ENCODE measurements at places on chromosomes 4 and X.
A peak's percentile ranks its signal among the peaks of the same experiment; 100 is the strongest.

GRCh38 chr4:105248613-105249012 is 101.9 kb downstream of the TET2 start:
- DNase-seq = no peak

DNA sequence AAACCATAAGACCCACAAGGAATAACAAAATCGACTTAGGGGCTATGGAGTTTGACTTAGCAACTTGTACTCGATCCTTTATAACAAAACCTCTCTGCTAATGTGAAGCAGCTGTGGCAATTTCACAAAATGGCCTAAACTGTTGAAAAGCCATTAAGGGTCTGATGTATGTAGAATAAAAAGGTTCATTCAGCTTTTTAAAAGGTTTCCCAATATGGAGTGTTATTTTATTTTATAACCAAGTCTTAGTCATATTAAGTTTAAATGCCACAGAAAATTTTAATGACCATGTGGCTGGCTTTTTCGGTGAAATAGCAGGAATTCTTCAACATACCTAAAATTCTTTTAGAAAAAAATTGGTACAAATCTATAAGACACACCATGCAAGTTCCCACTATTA is 291.8 kb upstream of the HAND2 start:
- DNase-seq = no peak

DNA sequence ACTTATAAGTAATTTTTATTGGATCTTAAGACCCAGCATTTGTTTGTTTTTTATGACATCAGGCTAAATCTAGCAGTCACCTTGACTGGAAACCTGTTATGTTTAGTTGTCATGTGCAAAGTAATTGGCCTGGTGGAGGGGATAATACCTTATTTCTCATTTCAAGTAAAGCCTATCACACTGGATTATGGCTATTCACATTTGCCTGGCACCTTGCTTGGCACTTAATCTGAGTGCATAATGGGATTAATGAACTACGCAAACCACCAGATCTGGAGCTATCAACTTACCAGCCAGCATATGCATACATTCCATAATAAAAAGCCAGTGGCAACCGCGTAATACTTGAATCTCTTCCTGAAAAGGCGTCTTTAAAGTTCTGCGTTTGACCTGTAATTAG is 23.2 kb downstream of the SLC7A11 start:
- no peak for DNase-seq

- DNase-seq = no peak
Measured at GRCh38 chr4:141890279-141890678, 253.9 kb downstream of the IL15 start.

GRCh38 chr4:125739760-125740159 is 425.0 kb downstream of the FAT4 start:
- DNase-seq = no peak

- DNase-seq = no peak
Measured at GRCh38 chr4:28443371-28443770, 1582.7 kb downstream of the STIM2 start.

DNA sequence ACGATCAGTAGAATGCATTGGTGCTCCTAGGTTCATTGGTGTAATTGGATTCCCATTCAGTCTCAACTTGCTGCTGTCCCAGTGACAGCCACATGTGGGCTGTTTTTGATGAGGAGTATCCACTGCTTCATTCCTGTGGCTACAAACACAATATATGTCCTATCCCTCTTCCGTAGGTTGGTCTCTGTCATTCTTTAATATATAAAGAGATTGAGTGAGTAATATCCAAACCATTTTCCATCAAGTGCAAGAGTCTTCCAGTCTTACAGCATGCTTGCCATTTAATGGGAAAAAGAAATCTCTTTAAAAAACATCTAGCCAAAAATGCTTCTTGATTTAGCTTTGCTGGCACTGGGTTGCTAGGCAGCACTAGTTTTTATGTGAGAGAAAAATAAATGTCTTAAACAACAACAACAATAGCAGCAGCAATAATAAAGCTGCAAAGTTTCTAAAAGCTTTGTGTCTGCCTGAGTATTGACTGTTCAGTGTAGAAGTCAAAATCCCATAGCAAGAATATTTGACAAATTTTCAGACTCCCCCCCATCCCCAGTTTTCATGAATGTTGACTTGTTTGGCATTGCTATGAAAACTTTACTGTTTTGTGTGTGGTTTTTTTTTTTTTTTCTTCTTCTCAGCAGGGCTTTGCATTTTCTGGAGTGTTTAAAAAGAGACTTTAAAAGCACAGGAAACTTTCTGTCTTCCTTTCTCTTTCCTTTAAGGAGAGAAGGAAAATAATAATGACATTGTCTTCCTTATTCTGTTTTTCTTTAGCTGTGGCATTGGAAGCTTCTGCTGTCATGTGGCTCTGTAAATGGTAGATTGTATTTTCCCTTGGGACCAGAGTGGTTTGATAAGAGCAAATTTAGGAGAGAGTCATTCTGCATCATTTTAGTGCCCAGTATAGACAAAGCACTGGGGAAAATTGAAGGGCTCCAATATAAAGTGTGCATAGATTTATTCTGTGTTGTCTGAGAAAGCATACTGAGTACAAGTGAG is 244.3 kb downstream of the ARHGAP10 start:
- no peak for DNase-seq

- no peak for DNase-seq
Measured at GRCh38 chr4:109665783-109666485, 37.3 kb downstream of the CASP6 start.

GRCh38 chrX:129450123-129450522 is 73.2 kb downstream of the SMARCA1 start:
- DNase-seq = no peak

- peak; percentile 4 for DNase-seq
Measured at GRCh38 chrX:119573840-119574393, 446 bp upstream of the UBE2A start.

DNA sequence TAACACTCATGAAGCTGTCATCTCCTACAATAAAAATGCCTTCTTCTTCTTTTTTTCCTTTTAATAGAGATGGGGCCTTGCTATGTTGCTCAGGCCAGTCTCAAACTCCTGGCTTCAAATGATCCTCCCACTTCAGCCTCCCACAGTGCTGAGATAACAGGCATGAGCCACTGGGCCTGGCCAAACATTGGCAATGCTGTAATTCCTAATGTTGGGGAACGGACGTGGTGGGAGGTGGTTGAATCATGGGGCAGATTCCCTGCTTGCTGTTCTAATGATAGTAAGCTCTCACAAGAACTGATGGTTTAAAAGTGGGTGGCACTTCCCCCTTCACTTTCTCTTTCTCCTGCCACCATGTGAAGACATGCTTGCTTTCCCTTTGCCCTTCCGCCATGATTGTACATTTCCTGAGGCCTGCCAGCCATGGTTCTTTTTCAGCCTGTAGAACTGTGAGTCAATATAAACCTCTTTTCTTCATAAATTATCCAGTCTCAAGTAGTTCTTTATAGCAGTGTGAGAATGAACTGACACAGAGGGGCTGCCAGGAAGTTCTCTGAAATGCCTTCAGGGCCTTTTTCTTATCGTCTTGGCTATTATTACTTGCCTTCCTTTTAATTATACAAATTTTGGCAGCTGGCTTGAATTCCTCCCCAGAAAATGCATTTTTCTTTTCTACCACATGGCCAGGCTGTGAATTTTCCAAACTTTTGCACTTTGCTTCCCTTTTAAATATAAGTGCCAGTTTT is 93.0 kb downstream of the CENPC start:
- no peak for DNase-seq

GRCh38 chr4:123127218-123127617 is 204.8 kb upstream of the NUDT6 start:
- DNase-seq = no peak

DNA sequence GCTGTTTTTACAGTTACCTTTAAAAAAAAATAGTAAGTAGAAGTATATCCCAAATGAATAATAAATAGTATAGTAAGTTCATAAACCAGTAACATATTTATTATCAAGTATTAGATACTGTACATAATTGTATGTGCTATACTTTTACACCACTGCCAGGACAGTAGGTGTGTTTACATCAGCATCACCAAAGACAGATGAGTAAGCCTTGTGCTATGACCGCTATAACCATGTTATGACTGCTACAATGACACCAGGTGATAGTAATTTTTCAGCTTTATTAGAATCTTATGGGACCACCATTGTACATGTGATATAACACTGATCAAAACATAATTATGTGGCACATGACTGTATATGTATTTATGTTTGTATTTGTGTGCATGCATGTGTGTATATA is 27.3 kb downstream of the PABPC4L start:
- DNase-seq = no peak

GRCh38 chr4:88291003-88291402 is 6.6 kb upstream of the PPM1K start:
- DNase-seq = no peak

DNA sequence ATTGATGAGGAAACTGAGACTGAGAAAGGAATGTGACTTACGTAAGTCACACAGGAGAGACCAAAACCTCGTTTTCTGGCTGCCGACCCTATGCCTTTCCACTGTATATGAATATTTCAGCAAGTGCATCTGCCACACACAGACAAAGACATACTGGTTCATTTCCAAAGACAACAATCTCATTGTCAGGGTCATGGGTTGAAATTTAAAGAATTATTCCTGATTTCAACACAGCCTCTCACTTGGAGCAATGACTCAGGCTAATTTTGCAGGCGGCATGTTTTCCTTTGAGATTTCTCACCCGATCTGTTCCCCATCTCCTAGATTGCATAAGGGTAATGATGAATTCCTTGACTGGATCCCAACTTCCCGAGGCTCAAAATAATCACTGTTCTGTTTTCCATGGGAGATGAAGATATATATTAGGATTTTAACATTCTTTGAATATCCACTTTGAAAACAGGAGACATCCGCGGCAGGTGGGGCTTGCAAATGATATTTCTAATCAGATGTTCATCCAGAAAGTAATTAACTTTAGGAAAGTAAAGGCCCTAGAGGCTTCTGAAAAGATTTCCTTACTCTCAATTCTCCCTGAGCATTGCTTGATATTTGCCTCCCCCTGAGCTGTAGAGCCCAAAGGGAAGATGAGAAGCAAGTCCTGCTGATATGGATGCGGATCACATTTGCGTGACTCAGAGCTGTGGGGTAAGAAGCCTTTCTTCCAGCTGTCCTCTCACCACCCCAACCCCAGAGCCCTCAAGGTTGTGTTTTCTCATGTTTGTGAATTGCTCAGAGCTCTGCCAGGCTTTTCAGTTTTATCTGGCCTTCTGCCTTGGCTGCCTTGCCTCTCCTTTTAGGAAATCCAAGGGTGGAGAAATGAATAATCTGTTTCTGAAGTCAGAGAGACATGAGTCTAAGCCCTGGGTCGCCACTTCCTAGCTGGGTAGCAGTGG is 361.1 kb upstream of the BOD1L1 start:
- DNase-seq = no peak

- DNase-seq = no peak
Measured at GRCh38 chr4:158170691-158171561, 1.9 kb downstream of the GASK1B start.

DNA sequence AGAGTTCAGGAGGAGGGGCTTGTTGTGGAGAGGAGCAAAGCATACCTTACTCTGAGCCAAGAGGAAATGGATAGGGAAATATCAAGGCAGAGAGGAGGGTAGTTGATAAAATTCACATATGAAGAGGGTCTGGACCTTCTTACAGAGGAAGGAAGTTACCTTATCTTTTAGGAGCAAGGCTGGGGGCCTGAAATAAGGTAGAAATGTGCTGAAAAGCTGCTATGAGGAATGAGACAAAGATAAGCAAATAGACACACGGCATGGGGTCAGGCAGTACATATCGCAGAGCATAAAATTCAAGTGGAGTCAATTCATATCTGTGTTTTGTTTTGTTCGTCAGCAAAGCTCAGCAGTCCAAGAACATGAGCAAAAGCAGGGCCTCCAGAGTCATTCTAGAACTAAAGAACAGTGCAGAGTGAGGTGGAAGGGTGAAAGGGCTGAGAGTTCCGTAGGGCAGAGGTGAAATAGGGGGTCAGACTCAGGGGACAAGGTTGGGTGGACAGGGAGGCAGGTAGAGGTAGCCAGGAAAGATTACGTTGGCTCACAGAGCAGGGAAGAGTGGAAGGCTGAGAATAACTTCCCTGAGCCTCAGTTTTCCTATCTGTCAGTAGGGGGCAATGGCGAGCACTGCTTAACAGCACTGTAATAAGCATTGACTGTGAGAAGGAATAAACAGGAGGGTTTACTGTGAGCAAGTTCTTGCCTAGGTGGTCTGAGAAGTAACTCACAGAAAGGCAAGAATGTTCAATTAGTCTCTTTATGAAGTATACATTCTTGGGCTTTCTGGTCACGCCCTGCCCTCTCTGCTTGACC is 9.2 kb downstream of the VSIG4 start:
- DNase-seq = no peak

DNA sequence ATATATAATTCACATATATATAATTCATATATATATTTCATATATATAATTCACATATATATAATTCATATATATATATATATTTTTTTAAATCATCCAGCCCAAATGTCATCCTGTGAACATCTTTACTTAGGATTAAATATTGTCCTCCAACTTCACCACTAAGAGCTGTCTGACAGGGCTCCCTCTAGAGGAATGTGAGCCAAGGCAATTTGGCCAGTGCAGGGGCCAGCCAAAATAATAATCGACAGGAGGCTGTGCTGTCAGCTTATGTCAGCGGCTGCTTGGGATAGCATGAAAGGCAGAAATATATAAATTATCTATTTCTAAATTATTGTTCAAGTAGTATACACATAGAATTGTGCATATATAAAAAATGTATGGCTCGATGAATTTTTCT is 29.5 kb downstream of the EGFL6 start:
- no peak for DNase-seq

- DNase-seq = no peak
Measured at GRCh38 chrX:43718956-43719355, 62.9 kb downstream of the MAOA start.

- DNase-seq = no peak
Measured at GRCh38 chr4:89788206-89789072, 48.5 kb downstream of the SNCA start.

GRCh38 chrX:72620550-72621145 is 48.0 kb upstream of the HDAC8 start:
- DNase-seq = no peak

All from esophagus squamous epithelium (tissue), 5 donors.